ENCODE measurements at places on chromosomes 4 and X.
A peak's percentile ranks its signal among the peaks of the same experiment; 100 is the strongest.

- H3K27ac ChIP-seq: no peak overlapping the region
- H3K27me3 ChIP-seq: peaks cover 63% of the 10 kb centered on the region
- no peak for DNase-seq
- H3K4me3 ChIP-seq: no peak overlapping the region
Measured at GRCh38 chr4:37241647-37242046, 2.9 kb upstream of the NWD2 start.

GRCh38 chr4:142846108-142846728 lies at the start of gene INPP4B:
Gene INPP4B (minus strand): TSS chr4:142846301.
- peaks cover 26% of the 10 kb centered on the region for H3K4me1 ChIP-seq
- H3K27me3 ChIP-seq: peaks cover 38% of the 10 kb centered on the region
- no peaks in the 10 kb centered on the region for H3K36me3 ChIP-seq
- DNase-seq: no peak
- H3K27ac ChIP-seq: no peak within 1 kb of the TSS

- H3K4me3 ChIP-seq: no peak overlapping the region
- no peak for DNase-seq
- no peaks in the 10 kb centered on the region for H3K27me3 ChIP-seq
- no peaks in the 10 kb centered on the region for H3K36me3 ChIP-seq
- peaks cover 5% of the 10 kb centered on the region for H3K4me1 ChIP-seq
Measured at GRCh38 chr4:42638993-42639392, 17.9 kb downstream of the ATP8A1 start.

DNA sequence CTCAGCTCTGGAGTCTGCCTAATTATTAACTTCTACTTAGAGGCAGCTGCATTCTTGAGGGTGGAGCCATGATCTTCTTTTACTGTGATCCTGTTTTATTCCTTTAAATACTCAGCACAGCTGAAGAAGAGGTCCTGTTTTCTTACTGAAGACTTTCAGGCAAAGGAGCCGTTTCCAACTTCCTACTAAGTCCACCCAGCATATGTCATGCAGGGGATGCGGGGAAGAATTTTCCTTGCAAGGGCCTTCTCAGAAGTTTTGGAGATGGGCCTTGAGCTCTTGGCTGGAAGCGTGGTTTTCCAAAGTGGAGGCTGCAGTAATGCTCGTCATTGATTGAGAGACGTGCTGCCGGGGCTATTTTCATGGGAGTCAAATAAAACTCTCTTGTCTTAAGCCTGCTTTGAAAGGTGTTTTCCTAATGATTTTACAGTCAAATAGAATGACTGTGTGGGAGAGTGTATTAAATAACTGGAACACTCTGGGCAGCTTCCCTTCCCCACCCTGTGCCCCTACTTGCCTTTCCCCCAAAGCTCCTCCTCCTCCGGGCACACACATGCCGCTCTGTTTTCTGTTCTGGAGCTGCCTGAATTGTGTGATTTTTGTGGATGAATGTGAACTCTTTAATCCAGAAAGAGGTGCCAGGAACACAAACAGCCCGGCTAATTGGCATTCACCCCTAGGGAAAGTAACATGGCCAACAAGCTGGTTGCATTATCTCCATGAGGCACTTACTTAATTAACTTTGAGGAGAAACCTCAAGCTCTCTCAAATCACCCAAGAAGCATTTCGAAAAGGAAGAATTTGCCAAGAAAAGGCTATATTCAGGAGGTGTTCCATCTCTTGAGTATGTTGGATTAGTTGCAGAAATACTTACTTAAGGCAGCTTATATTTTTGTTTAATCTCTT lies 28.1 kb downstream of the FGF2 start:
- H3K4me3 ChIP-seq: no peak overlapping the region
- no peak for DNase-seq
- H3K27ac ChIP-seq: no peak overlapping the region

DNA sequence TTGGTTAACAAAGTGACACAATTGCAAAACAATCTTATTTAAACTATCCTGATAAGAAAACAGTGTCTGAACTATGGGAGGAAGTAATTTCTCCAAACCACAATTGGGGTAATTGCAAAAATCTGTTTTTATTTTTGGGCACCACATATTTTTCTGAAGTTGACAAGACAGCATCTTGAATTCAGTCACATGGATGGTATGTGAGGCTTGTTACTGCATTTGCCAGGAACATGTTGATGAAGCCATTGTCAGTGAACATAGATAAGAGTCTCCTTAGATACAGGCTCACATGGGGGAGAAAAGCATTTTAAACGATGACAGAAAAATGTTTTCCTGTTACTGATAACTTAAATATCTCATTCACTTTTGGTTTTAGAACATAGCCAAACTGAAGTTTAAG lies 5.5 kb upstream of the USP53 start:
- peaks cover 7% of the 10 kb centered on the region for H3K4me1 ChIP-seq
- no peak overlapping the region for H3K27ac ChIP-seq
- no peak for DNase-seq
- no peak overlapping the region for H3K4me3 ChIP-seq
- peaks cover 6% of the 10 kb centered on the region for H3K27me3 ChIP-seq

GRCh38 chr4:53196882-53197771 lies 168.7 kb downstream of the SCFD2 start:
- no peak overlapping the region for H3K4me3 ChIP-seq
- no peak overlapping the region for H3K27ac ChIP-seq
- DNase-seq: peak; percentile 48
- H3K27me3 ChIP-seq: no peaks in the 10 kb centered on the region
- no peaks in the 10 kb centered on the region for H3K36me3 ChIP-seq

DNA sequence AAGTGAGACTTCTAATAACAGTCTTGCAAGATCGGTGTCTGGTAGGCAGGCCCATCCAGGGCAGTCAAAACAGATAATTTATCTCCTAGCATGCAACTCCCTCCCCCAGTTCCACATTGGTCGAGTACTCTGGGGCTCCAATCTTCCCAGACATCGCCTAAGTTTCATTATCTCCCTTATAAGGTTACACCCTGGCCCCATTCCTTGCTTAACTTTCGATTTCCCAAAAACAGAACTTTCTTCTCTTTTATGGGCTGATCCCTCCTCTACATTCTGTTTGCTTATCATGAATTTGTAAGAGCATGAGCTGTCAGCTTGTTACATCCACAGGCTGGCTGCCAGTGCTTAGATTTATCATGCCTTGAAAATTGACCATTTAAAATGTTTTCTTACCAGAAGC lies 471.3 kb downstream of the TECRL start:
- H3K4me1 ChIP-seq: no peaks in the 10 kb centered on the region
- no peaks in the 10 kb centered on the region for H3K27me3 ChIP-seq
- H3K27ac ChIP-seq: no peak overlapping the region
- H3K4me3 ChIP-seq: no peak overlapping the region

DNA sequence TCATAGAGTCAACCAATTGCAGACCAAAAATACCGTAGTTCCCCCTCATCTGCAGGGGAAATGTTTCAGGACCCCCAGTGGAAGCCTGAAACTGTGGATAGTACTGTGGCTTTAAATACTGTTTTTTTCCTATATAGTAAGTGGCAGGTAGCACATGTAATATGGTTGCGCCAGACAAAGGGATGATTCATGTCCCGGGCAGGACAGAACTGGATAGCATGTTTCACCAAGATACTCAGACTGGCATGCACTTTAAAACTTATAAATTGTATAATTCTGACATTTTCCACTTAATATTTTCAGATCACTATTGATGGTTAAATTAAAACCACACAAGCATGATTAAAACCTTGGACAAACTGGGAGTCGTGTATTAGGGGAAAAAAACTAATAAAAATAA lies 276.3 kb upstream of the AGA start:
- no peaks in the 10 kb centered on the region for H3K27me3 ChIP-seq
- no peak overlapping the region for H3K27ac ChIP-seq
- H3K36me3 ChIP-seq: no peaks in the 10 kb centered on the region
- H3K4me1 ChIP-seq: no peaks in the 10 kb centered on the region
- H3K4me3 ChIP-seq: no peak overlapping the region
- no peak for DNase-seq

GRCh38 chrX:78710171-78710570 lies 37.3 kb upstream of the LPAR4 start:
- H3K4me3 ChIP-seq: no peak overlapping the region
- no peaks in the 10 kb centered on the region for H3K27me3 ChIP-seq
- H3K4me1 ChIP-seq: peaks cover 6% of the 10 kb centered on the region
- H3K27ac ChIP-seq: no peak overlapping the region
- no peaks in the 10 kb centered on the region for H3K36me3 ChIP-seq
- no peak for DNase-seq

GRCh38 chr4:71456841-71457240 lies 118.0 kb downstream of the SLC4A4 start:
- H3K4me1 ChIP-seq: no peaks in the 10 kb centered on the region
- H3K27me3 ChIP-seq: no peaks in the 10 kb centered on the region
- H3K27ac ChIP-seq: no peak overlapping the region
- no peak for DNase-seq
- H3K4me3 ChIP-seq: no peak overlapping the region
- H3K36me3 ChIP-seq: no peaks in the 10 kb centered on the region

DNA sequence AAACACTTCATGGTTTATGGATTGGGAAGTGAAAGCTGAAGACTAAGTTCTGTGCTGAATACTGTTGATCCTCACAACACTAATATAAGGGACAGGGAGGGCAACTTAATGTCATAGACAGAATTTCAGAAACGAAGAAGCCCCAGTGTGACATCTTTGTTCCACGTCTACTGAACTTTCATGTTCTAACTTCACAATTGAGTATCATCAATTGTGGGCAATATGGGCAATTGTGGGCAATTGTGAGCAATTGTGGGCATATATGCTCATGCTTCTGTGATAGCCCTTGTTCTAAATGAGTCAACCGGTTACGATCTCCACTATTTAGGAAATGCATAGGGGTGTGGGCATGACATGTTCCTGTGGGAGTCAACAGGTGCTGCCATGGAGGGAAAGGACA lies 33.7 kb downstream of the CYBB start:
- peak overlapping the region; percentile 9 for H3K4me3 ChIP-seq
- H3K4me1 ChIP-seq: peaks cover 92% of the 10 kb centered on the region
- H3K27me3 ChIP-seq: no peaks in the 10 kb centered on the region
- peaks cover 54% of the 10 kb centered on the region for H3K36me3 ChIP-seq

- H3K4me3 ChIP-seq: no peak overlapping the region
- H3K27ac ChIP-seq: no peak overlapping the region
- H3K4me1 ChIP-seq: no peaks in the 10 kb centered on the region
- H3K36me3 ChIP-seq: no peaks in the 10 kb centered on the region
- no peak for DNase-seq
- H3K27me3 ChIP-seq: peaks cover 6% of the 10 kb centered on the region
Measured at GRCh38 chrX:18002791-18003190, 141.7 kb upstream of the RAI2 start.

DNA sequence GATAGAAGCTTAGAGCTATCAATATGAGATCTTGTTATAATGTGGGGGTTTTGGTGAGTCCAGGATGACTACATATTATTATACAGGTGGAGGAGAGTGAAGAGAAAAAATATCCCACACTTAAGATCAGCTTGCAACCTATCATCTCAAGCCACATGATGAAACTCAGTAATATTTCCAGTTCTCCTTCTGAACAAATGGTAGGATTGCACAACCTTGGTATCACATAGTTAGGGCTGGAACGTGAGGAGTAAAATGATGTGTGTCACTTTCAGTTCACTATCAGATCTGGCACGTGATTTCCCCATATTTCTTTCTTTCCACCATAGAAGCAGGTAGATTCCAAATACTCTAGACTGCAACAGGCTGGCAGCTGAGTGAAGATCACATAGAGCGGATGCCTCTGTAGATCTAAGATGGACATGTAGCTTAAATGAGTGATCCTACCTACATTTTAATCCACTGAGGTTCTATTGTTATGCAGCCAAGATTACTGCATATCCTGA lies 150.6 kb upstream of the ANKRD50 start:
- H3K27ac ChIP-seq: no peak overlapping the region
- no peaks in the 10 kb centered on the region for H3K27me3 ChIP-seq
- no peaks in the 10 kb centered on the region for H3K4me1 ChIP-seq
- no peak for DNase-seq

DNA sequence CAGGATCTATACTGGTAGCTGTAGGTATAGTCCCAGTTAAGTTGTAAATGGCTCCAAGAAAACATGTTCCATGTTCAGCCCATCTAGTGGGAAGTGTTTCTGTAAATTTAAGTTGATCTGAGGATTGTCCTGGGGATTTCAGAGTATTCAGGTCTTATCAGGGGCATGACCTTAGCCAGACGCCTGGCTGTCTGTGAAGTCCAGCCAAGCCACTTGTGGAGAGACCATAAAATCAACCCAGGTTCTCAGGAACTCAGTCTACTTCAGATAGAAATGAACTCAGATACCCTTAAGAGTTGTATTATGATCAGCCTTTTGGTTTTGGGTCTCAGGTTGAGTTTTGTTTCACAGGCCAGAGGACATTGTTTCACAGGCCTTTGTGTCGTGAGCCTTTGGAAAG lies 95.9 kb downstream of the EGF start:
- no peaks in the 10 kb centered on the region for H3K36me3 ChIP-seq
- no peak overlapping the region for H3K27ac ChIP-seq
- H3K4me1 ChIP-seq: no peaks in the 10 kb centered on the region
- no peak overlapping the region for H3K4me3 ChIP-seq
- DNase-seq: no peak

- H3K27me3 ChIP-seq: no peaks in the 10 kb centered on the region
- no peak overlapping the region for H3K27ac ChIP-seq
- no peaks in the 10 kb centered on the region for H3K4me1 ChIP-seq
- H3K36me3 ChIP-seq: peaks cover 56% of the 10 kb centered on the region
Measured at GRCh38 chrX:1384658-1385252, 7.2 kb downstream of the SLC25A6 start.

DNA sequence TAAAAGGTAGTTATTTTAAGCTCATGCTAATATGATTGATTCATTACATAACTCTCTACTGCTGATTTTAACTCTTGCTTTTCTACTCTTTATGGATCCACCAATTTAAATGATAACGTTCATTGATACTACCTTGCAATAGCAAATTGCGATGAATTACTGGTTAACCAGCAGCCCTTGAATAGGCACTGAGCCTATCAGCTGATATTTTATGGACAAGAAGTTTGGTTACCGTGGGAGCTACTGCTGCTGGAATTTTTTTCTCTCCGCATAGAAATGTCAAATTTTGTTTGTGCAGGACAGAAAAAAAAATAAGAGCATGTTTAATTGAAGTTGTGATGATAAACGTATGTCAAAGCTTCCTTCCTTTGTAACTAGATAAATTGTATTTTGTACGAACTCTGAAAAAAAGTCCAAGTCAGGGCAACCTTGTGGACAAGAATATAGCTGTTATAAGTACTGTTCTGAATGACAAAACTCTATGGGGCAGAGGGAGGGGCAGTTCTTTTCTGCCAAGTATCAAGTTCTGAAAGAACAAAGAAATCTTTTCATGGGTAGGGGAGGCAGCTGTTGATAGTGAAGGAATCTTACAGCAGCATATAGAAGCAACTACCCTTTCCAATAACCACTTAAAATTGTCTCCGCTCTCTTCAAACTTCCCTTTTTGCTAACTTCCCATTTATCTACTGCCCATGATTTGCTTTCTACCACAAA lies 434.9 kb upstream of the PABPC4L start:
- no peak overlapping the region for H3K4me3 ChIP-seq
- no peaks in the 10 kb centered on the region for H3K27me3 ChIP-seq
- H3K27ac ChIP-seq: no peak overlapping the region
- H3K36me3 ChIP-seq: no peaks in the 10 kb centered on the region
- no peaks in the 10 kb centered on the region for H3K4me1 ChIP-seq

GRCh38 chr4:173334891-173335752 lies 964 bp upstream of the HMGB2 start:
- H3K36me3 ChIP-seq: peaks cover 14% of the 10 kb centered on the region
- peak; percentile 71 for DNase-seq
- H3K27me3 ChIP-seq: no peaks in the 10 kb centered on the region
- H3K27ac ChIP-seq: peak overlapping the region; percentile 97
- peaks cover 45% of the 10 kb centered on the region for H3K4me1 ChIP-seq
- H3K4me3 ChIP-seq: peak overlapping the region; percentile 100

- H3K36me3 ChIP-seq: peaks cover 56% of the 10 kb centered on the region
- no peak for DNase-seq
- H3K27me3 ChIP-seq: no peaks in the 10 kb centered on the region
- H3K4me3 ChIP-seq: no peak overlapping the region
Measured at GRCh38 chr4:122243785-122244184, 91.7 kb downstream of the BLTP1 start.
